ENCODE measurements at places on chromosomes 13 and 19.

GRCh38 chr13:38141792-38142191 is 207.9 kb upstream of the UFM1 start:
- DNase-seq: no peak

GRCh38 chr19:13229246-13229645 is 79.0 kb downstream of the IER2 start:
- no peak for DNase-seq

GRCh38 chr13:105538346-105538745 is 997.1 kb downstream of the EFNB2 start:
- DNase-seq: no peak

GRCh38 chr19:49491030-49491803 is 3.8 kb downstream of the RPL13A start:
- DNase-seq: no peak

- DNase-seq: no peak
Measured at GRCh38 chr13:34116651-34117050, 298.7 kb downstream of the RFC3 start.

DNA sequence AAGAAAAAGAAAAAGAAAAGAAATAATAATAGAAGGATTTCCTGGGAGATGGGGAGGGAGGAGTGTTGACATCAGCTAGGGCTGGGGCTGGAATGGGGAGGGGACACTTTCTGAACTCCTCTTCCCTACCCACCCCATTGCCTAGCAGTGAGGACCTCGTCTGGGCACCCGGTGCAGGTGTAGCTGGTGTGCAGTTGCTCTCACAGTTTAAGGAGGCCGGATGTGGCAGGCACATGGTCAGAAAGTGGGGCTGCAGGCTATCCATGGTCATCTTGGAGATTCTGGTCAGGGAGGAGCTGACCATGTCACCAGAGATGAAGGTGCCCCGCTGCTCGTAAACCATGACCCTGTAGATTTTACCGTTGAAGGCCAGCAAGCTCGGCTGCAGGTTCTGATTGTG is 8.5 kb upstream of the TUBB4A start:
- DNase-seq: no peak

GRCh38 chr19:5048727-5049553 is 80.0 kb downstream of the KDM4B start:
- no peak for DNase-seq

- no peak for DNase-seq
Measured at GRCh38 chr19:35429698-35430408, 18.2 kb upstream of the FFAR2 start.

DNA sequence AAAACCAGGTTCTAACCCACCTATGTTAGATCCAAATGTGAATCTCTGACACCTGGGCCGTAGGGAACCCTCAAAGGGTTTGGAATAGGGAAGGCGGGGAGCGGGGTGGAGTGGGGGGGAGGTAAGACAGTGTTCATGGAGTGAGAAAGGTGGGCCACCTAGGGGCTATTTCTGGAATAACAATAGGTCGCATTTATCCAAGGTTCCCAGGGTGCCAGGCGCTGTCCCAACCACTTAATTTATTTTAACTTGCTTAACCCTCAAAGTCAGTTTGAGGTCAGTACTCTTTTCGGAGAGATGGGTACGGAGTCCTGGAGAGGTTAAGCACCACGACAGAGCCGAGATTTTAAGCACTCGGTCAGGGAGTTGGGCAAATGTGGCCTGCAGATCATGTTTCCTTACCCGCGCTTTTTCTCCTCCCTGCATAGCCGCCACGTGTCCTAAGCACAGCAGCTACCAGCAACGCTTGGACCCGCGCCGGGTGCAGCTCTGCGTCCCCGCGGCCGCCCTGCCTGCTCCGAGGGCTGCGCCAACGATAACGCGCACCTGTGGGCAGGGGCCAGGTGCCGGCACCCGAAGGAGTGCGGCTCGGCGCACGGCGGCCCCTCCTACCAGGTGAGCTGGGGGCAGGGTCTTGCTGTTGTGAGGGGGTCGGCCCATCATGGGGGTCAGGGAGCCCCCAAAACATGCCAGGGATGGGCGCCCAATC is 25.0 kb upstream of the FXYD3 start:
- peak; percentile 4 for DNase-seq

DNA sequence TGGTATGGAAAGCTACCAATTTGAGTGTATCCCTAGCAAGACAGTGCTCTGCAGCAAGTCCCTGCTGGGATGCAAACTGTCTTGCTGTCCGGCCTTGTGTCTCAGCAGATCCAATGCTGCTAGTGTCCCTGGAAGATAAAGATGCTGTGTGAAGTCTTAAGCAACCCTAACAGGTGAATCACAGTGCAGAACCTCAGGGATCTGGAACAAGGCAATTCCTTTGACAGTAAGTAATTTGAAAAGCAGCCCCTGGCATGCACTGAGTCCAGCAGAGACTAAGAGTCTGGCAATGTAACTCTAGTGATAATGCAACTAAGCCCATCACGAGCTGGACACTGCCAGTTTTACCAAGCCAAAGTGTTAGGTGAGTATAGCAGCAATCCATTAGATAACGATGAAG is 1.7 kb upstream of the UCHL3 start:
- DNase-seq: no peak

GRCh38 chr19:16074488-16075365 is 1.6 kb upstream of the TPM4 start:
- DNase-seq: no peak

DNA sequence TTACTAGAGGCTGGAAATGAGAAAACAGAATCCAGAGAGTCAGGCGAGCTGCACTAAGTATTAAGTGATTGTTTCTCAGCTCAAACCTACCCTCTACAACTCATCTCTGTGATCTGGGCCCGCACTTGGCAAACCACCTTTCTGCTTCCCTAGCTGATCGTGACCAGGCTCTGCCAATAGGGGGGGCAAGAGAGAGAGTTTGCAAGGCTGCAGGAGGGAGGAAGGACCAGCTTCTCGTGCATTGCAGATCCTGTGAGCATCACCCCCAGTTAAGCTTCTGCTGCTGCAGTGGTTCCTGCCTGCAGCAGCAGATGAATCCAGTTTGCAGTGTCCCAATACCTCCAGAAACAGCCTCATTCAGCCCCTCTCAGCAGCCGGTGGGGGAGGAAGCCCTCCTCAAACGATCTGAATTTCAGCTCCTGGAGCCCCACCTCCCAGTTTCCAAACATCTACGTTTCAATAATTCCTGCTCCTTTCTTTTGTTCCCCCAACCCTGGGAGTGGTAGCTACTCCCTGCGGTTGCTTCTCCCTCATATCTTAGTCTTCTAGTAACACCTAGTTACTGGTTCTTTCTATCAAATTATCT is 20.0 kb downstream of the XRCC1 start:
- peak; percentile 77 for DNase-seq

- DNase-seq: no peak
Measured at GRCh38 chr19:681029-682019, 5.1 kb downstream of the FSTL3 start.

GRCh38 chr19:38255383-38256014 is 675 bp downstream of the PPP1R14A start:
- no peak for DNase-seq

GRCh38 chr13:112894423-112894672 is 74.7 kb upstream of the MCF2L start:
- no peak for DNase-seq

GRCh38 chr19:42048992-42049391 is 21.0 kb downstream of the GRIK5 start:
- DNase-seq: no peak

DNA sequence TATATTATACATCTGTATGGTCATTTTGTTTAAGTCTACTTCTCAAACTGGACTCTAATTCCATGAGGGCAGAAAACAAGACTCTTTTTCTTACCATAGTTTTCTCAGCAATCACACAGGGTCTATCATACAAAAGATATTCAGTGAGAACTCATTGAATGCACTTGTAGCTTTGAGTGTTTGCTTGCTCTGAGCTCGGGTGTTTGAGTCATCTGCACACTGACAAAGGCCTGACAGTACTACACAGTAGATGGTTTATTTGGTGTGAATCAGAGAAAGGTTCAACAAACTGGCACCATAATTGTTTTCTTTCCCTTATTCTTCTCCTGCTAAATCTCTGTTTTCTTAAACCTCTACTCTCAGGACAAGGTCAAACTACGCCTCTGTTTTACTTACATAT is 586.4 kb downstream of the LMO7 start:
- no peak for DNase-seq

GRCh38 chr13:60970736-60971135 is 444.9 kb downstream of the PCDH20 start:
- DNase-seq: no peak

GRCh38 chr19:8161135-8161646 is 11.8 kb upstream of the FBN3 start:
- no peak for DNase-seq

DNA sequence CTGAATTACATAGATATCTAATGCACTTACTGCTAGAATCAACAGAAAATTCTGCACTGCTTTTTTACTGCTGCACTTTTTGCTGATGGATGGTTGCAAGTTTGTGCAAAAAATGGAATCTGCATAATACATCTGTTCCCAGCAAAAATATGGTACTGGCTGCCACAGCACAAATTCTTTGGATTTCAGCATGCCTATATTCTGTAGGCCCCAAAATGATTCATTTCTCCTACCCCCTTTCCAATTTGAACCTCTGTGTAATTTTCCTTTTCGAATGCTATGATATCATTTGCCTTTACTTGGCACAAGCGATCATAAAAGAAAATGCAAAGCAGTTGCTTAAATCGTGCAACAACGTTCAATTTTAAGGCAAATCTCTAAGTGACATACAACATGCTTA is 524.2 kb upstream of the NBEA start:
- no peak for DNase-seq

GRCh38 chr13:53499576-53500133 is 471.0 kb downstream of the OLFM4 start:
- DNase-seq: no peak

GRCh38 chr13:93736081-93736480 is 509.5 kb downstream of the GPC6 start:
- DNase-seq: no peak

- peak; percentile 33 for DNase-seq
Measured at GRCh38 chr13:23578411-23579071, 8.3 kb downstream of the TNFRSF19 start.

- DNase-seq: no peak
Measured at GRCh38 chr13:85093808-85094207, 705.4 kb downstream of the SLITRK6 start.

DNA sequence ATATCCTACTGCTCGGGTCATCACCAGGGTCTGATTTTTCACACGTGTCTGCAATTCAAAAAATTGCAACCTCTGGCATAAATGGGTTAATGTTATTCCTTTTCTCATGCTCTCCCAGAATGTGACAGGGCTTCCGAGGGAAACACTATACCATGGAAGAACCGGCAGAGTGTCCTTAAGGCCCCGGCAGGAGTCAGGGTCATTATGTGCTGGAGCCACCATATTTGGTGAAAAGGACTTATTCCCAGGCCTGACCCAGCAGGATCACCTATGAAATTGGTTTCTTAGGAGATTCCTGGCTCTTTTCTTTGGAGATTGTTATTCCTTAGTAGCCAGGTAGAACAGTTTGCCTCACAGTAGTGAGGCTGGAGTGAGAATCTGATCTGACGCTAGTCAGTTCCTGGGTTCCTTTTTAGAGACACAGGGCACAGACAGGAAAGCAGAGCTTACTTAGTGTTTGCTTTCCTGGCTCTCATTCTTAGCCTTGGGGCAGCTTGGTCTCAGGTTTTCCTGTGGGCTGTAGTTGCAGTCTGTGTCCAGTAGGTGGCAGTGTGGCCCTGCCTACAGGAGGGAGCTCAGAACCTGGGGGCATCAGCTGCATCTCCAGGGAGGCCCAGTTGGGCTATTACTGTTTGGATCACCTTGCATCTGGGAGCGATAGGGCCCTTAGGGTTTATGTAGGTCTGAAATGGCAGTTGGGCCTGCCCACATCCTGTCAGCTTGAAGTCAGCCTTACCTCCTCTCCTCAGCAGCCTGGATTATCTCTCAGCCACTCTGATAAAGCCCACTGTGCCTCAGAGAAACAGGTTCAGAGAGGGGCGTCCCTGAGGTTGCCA is 12.4 kb downstream of the SNRNP70 start:
- peak; percentile 40 for DNase-seq

GRCh38 chr19:1653300-1653628 is 849 bp upstream of the TCF3 start:
- DNase-seq: no peak

- DNase-seq: no peak
Measured at GRCh38 chr13:50577806-50578205, 265.7 kb downstream of the DLEU7 start.

- DNase-seq: no peak
Measured at GRCh38 chr19:42335971-42336370, 10.5 kb downstream of the MEGF8 start.

DNA sequence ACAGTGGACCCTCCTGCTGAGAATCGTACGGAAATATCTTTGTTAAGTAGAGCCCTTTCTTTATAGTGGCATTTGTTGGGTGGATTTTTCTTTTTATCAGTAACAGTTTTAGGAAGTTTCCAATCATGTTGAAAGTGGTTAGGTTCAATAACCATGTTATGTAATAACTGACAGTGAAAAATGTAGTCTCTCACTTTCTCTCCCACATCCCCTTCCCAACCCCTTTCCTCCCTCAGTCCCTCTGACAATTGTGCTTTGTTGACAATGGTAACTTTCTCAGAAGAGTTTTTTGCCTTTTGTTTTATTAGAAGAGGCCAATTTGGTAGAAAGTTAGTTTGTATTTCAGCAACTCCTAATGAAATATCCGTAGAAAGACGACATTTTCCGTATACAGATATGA is 77.8 kb upstream of the SLAIN1 start:
- DNase-seq: no peak

DNA sequence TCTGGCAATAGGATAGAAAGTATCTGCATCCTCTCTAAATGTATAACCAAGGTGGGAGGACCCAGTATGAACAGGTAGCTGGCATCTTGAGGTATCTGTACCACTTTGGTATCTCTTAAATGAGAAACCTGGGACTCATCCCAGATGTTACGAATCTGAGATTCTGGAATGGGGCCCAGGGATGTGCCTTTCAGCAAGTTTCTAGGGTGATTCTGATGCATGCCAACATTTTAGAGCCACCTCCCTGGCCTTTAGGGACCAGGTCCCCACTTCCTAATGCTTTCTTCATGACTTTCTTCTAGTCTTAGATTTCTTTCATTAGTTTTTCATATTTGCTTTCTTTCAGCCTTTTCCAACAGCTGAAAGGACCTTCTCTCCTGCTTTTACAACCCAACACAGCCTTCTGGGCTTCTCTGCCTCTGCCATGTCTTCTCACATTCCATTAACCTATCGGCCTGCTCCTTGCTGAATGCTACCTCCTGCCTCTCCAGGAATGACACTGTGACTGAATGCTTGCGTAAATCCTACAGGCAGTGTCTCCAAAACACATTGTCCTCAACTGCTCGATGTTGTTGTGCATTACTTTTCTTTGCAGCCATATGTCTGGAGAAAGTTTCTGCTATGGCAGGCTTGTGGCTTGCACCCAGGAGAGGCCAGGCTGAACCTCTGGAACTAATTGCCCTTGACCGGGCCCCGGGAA is 284.0 kb downstream of the DNAJC15 start:
- DNase-seq: no peak

GRCh38 chr19:30288911-30289310 is 83.3 kb upstream of the ZNF536 start:
- no peak for DNase-seq

Data from stimulated activated CD8-positive, alpha-beta memory T cell treated with anti-CD3 and anti-CD28 coated beads, Interleukin-7, amount 100 ng/mL, for 24 hours (primary cell).